ENCODE measurements at places on chromosomes 6 and 20. TPM values are rescaled to one million over a fixed set of nuclear protein-coding genes. Genes with fewer than 3 reads are reported as not detected.
A peak's percentile ranks its signal among the peaks of the same experiment; 100 is the strongest.

DNA sequence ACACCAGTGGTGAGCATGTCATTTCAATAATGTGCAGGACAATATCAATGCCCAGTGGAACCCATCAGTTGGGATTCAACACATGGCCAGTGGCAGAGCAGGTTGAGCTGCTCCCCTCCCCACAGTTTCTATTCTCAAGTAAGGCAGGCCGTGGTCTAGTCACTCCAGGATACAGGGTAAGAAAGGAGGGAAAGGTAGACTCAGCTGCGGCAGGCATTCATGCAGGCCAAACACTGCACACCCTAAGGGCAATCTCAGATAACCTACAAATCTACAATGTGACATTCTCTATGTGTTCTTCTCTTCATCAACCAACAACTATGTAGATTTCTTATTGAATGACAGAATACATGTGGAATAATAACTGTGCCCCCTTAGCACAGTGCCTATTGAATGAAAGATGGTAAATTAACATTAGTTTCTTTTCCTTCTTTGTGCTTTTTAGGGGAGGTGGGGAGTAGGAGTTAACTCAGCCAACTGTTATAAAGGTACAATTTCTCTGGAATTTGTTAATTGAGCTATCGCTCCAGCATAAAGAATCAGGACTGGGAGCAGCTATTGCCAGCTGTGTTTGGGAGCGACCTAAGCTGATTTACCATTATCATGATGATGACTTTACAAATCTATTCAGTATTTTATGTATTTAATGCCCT is 89.7 kb downstream of the FAM50B start:
- DNase-seq = peak; percentile 50

ID4 gene
- total RNA-seq = 60.2 TPM

DNA sequence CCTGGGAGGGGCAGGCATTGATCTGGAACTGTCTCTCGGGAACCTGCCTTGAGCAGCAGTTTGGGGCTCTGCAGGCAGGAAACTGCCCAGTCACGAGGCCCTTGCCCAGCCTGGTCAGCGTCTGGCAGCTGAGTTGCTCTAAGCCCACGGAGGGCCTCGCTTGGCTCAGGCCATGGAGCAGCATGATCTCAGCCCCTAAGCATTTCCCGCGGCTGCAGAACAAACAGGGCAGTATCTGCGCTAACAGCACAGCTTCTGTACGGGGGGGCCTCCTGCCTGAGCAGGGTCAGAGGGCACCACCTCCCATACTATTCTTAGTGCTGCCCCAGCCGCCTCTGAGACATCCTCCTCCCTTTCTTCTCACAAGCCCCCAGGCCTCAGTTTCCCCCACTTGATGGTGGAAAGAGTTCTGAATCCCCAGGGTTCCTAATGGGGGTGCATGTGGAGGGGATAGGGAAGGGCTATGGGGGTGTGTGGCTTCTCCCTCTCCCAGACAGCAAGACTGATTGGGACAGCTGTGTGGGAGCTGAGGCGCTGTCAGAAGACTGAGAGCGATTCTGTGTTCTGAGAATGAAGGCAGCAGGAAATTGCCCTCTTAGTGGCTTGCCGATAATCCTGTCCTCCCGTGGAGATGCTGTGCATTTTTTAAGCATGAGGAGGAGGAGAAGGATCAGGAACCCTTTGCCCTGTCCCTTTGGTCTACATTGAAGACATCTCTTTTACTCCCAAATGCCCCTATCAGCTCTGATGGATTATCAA is 46.4 kb downstream of the MOCS1 start:
- no peak for DNase-seq

DNA sequence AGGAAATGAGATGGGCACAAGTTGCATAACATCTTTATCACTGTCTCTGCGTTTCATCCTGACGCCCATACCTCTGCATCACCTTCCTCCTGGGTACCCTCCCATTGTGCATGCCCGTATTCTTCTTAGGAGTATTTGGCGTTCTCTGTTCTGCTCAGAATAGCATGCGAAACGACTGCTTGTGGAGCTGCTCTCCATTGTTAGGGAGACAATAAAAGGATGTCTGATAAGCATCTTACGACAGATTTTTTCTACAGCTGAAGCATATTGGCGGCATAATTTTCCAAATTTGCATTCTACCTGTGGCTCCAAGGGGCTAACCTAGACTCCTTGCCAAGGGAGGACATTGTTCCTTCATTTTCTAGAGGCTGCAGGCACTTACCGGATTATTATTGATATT is 118.6 kb downstream of the EDN1 start:
- no peak for DNase-seq

DNA sequence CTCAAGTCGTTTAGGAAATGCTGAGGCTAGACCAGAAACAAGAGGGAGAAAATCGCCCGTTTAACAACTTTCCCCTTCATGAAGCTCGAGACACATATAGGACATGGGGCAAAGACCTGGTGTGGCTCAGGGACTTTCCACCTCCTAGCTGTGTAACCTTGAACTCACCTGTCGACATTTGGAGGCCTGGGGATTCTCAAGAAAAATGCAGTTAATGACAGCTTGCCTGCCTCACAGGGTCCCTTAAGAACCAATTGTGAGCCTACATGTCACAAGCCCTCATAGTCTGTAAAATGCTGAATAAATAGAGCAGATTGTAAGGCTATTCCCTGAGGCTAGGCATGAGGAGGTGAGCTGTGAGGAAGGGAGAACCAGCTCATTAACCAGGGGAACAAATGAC is 35.1 kb downstream of the MGME1 start:
- DNase-seq = no peak

TREM1 gene
- total RNA-seq = 1.1 TPM

ZBTB9 gene
- 3.3 TPM for total RNA-seq

GRCh38 chr20:11738852-11739251 is 178.8 kb upstream of the BTBD3 start:
- DNase-seq = no peak

DNA sequence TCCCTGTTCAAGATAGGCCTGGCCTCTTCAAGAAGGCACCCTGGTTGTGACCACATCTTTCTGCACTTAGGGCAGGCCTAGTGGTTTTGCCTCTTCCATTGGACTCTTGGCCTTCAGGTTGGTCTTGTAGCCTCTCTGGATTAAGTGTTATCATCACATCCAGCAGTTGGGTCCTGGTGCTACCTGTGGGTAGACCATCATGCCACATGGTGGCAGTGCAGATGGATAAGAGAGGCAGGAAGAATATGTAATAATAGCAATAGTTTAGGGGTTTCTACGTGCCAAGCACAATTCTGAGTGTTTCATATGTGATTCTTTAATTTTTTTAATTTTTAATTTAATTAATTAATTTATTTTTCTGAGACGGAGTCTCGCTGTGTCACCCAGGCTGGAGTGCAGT is 28.5 kb upstream of the SNRPB2 start:
- no peak for DNase-seq

- no peak for DNase-seq
These were observed 1.7 kb downstream of the PREX1 start for GRCh38 chr20:48826069-48826468.

FAXC gene
- 41.7 TPM for total RNA-seq

CST4 gene
- total RNA-seq = not detected

GRCh38 chr6:151324488-151324825 is 66.9 kb downstream of the ZBTB2 start:
- no peak for DNase-seq

GRCh38 chr20:38748861-38749149 is 545 bp downstream of the ACTR5 start:
- no peak for DNase-seq

DNA sequence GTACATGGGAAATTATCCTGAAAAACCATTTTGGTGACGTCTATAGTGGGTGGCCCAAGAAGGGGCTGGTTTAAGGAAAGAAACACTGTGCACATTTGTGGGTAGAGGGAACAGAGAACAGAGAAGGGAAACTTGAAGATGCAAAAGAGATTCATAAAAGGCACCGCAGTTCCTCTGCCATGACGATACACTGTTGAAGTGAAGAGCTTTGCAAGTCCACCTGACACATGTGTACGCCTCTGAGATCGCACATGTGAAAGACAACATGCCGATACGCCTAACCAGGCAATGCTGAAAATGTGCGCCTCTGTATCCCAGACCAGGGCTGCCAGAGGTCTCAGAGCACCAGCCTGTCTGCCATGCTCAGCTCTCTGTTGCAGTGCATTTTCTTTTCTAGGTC is 180.9 kb downstream of the KIF16B start:
- peak; percentile 39 for DNase-seq

All from esophagus muscularis mucosa (tissue), 4 donors.